Ureter (tissue), 1 donor: ENCODE measurements at places on chromosomes 3 and 15. TPM values are rescaled to one million over a fixed set of nuclear protein-coding genes. Genes with fewer than 3 reads are reported as not detected.
A peak's percentile ranks its signal among the peaks of the same experiment; 100 is the strongest.

- DNase-seq, result no peak
Measured at GRCh38 chr3:46878781-46879436, 1.4 kb downstream of the PTH1R start.

DNA sequence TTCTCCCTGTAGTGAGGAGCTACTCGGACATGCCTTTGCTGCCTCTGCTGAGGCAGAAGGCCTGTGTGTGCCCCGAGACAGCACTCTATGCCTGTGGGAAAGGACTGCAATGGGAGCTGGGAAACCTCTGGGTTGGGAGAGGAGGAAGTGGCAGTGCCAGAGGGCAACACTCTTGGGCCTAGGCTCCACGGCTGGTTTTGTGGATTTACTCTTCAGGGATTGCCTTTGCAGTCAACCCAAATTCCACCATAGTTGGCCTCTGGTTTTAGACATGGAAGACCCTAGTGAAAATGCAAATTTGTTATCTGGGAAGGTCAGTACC, 46.8 kb downstream of the ITGA11 start:
- peak; percentile 37 for DNase-seq

- DNase-seq, result no peak
Measured at GRCh38 chr3:99852851-99853250, 35.2 kb downstream of the CMSS1 start.

- peak; percentile 55 for DNase-seq
Measured at GRCh38 chr3:183178833-183179549, 16.5 kb upstream of the LAMP3 start.

GOLGA8M gene
- total RNA-seq, result 5.7 TPM

GP9 gene
- not detected for total RNA-seq

RPP14 gene
- total RNA-seq, result 17.0 TPM

ULK4 gene
- total RNA-seq, result 18.4 TPM
